ENCODE measurements at places on chromosomes 13 and 19.

GRCh38 chr19:20079476-20079875, 1.7 kb downstream of the ZNF90 start:
- no peak for DNase-seq

DNA sequence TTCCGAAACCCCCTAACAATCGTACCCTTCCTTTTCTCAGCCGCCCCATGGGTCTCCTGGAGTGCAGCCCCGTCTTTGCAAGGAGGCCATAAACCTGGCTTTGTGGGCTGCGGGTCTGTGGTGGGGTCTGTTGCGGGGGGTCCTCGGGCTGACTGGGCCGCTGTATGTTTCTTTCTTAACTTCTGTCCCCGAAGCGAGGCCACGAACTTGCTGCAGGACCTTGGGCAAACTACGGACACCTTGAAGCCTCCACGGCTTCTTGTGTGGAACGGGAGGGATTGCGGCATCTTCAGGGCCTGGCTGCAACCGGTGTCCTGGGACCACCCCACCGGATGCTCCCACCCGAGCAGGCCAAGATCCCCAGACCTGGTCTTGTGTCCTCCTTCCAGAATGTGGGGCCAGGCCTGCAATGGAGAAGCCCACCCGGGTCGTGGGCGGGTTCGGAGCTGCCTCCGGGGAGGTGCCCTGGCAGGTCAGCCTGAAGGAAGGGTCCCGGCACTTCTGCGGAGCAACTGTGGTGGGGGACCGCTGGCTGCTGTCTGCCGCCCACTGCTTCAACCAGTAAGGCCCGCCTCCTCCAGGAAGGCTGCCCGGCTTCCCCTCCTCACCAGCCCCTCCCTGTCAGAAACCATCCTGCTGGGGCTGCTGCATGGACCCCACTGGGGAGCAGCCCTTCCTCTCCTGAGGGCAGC, 12.0 kb downstream of the TIMM13 start:
- DNase-seq, result no peak

- no peak for DNase-seq
These were observed 16.7 kb upstream of the ZNF564 start for GRCh38 chr19:12567951-12568350.

- DNase-seq, result no peak
These were observed 45.7 kb downstream of the TPP2 start for GRCh38 chr13:102642475-102642874.

DNA sequence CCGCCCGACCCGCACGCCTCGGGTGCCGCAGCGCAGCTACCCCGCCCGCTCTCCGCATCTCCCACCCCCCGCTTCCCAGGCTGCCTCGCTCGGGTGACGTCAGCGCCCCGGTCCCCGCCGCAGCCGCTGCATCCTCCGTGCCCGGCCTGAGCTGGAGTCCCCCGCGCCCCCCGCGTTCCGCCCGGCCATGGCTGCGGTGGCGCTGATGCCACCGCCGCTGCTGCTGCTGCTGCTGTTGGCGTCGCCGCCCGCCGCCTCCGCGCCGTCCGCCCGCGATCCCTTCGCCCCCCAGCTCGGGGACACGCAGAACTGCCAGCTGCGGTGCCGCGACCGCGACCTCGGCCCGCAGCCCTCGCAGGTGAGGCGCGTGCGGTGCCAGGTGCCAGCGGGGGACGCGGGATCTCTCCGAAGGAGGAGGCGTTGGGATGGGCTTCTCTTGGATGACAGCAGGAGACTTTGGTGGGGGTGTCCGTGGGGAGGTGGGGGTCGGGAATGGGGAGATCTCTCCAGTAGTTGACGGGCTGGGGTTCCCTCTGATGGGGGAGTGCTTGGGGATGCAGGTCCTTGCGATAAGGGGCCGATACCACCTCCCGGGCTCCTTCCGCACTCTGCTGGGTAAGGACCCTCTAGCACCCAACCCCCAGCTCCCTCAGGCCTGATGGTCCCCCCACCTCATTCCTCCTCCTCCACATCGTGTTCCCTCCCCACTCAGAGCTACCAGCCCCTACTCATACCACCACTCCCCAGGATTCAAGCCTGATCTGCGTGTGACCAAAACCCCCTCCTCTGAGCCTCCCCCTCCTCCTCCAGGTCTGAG, at the start of gene TMEM59L:
TSS of gene TMEM59L (plus strand) at position 99 of the 817 bp plus-strand sequence. CDS start at position 188, 89 bp downstream.
- DNase-seq, result no peak

- no peak for DNase-seq
These were observed 6.4 kb upstream of the PROZ start for GRCh38 chr13:113151745-113152690.

- DNase-seq, result no peak
These were observed 21.3 kb upstream of the SLC1A5 start for GRCh38 chr19:46809534-46810272.

- no peak for DNase-seq
These were observed 30.8 kb downstream of the PIN1 start for GRCh38 chr19:9865732-9866501.

DNA sequence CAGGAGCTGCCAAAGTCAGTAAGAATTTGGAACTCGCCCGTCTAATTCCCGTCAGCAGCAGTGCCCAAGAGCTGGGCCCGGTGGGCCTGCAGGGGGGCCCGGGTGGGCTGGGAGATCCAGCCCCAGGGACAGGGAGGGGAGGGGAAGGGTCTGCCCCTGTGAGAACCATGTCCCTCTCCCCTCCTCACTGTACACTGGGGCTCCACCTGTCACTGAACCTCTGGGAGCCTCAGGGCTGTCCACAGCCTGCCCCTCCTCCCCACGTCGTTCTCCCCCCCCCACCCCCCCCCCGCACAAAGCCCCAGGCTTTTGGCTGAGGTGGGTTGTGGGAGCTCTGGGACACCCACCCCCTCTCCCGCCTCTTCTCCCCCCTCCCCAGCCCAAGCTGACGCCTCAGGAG, 8.2 kb downstream of the ZNF296 start:
- no peak for DNase-seq

- DNase-seq, result no peak
These were observed 467.3 kb downstream of the TSHZ3 start for GRCh38 chr19:30881930-30882329.

DNA sequence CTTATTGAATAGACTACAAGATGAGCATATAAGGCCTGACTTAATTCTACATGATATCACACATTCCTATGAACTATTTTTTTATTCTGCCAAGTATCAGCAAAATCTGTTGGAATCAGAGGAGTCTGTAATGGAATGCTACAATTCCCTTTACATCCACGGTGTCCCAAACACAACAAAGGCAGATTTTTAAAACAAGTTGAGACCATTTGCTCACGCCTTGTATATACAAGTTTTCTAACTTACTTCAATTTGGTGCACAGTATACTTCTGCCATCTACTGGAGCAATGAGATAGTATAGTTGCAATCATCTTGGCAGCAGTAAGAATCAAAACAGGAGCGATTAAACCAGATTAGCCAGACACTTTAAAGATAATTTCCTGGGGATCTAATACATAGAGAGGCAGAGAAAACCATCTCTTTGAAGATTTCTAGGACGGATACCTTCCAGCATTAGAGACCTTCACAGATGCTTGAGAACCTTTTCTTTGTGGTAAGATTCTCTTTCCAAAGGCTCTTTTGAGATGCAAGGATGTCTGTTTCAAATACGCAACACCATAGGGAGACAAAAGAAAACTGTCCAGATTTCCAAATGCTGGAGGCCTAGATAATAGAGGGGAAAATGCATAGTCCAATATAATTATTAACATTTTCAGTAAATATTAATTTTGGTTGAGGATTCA, 302.0 kb upstream of the MIR17HG start:
- DNase-seq, result peak; percentile 14

DNA sequence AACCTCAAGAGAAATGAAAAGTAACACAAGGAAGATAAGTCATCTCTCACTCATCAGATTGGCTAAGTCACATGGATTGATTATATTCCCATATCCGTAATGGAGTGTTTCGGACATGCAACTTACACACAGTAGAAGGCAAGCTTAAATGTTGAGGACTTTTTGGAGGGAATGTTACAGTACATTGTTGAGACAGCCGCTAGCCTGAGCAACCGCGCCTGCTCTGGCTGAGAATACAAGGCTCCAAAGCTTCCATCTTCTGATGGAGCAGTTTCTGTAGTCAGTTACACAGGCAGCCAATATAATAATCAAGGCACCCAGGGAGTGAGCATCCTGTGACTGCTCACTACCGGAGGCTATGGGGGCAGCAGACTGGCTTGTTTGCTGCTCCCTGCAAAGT, 1.0 kb upstream of the CRYL1 start:
- no peak for DNase-seq

- no peak for DNase-seq
These were observed 17.3 kb upstream of the ERCC1 start for GRCh38 chr19:45440873-45441654.

- no peak for DNase-seq
These were observed 74.2 kb downstream of the TRPM4 start for GRCh38 chr19:49231804-49232203.

- DNase-seq, result no peak
These were observed at the start of gene PCDH8 for GRCh38 chr13:52848455-52849195. PCDH8 (minus strand) TSS chr13:52848640; CDS start chr13:52848436, 204 bp downstream.

DNA sequence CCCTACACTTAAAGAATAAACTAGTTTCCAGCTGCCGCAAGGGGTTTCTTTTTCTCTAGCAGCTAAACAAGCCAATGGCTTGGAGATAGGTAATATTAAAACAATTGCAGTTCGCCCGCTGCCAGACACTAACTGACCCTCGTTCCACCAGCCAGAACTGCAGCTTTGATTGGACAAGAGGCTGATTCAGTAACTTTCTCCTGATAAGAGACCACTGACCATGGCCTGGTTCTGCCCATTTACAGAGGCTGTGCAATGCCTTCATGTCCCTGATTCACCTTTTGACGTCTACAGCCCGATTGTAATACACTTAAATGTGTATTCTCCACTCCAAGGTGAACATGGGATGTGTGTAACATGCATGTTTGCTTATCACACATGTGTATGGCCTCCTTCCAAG, 12.8 kb upstream of the C19orf12 start:
- no peak for DNase-seq

- no peak for DNase-seq
These were observed 848.5 kb downstream of the DACH1 start for GRCh38 chr13:71018544-71018943.

- no peak for DNase-seq
These were observed 72.9 kb downstream of the TEX29 start for GRCh38 chr13:111393221-111393790.

DNA sequence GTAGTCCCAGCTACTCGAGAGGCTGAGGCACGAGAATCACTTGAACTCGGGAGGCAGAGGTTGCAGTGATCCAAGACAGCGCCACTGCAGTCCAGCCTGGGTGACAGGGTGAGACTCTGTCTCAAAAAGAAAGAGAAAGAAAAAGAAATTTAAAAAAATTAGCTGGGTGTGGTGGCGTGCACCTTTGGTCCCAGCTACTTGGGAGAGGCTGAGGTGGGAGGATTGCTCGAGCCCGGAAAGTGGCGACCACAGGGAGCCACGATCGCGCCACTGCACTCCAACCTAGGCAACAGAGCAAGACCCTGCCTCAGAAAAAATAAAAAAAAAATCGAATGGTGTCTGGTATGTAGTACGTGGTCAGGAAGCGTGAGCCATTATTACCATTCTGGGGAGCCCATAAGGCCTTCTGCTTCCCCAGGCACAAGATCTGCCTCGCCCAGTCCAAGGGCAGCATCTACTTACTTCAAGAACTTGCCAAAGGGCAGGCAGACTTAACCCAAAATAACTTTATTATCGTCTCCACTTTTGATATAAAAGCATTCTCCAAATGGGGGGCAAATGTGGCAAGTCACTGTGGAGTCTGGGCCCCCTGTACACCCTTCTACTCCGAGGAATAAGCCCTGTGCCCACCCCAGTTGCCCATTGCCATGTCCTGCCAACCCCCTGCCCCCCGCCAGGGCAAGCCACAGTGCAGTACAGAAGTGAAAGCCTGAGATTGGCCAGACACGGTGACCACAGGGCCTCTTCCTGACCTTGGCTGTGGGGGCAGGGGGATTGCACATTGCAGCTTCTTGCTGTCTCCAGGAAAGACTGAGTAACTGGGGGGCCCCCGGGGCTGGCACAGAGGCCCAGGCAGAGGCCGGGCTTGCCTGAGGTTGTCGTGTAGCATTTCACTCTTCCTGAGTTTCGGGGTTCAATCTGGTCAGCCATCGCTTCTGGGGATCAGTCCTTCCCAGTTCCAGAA, 12.6 kb downstream of the CCL25 start:
- DNase-seq, result no peak

DNA sequence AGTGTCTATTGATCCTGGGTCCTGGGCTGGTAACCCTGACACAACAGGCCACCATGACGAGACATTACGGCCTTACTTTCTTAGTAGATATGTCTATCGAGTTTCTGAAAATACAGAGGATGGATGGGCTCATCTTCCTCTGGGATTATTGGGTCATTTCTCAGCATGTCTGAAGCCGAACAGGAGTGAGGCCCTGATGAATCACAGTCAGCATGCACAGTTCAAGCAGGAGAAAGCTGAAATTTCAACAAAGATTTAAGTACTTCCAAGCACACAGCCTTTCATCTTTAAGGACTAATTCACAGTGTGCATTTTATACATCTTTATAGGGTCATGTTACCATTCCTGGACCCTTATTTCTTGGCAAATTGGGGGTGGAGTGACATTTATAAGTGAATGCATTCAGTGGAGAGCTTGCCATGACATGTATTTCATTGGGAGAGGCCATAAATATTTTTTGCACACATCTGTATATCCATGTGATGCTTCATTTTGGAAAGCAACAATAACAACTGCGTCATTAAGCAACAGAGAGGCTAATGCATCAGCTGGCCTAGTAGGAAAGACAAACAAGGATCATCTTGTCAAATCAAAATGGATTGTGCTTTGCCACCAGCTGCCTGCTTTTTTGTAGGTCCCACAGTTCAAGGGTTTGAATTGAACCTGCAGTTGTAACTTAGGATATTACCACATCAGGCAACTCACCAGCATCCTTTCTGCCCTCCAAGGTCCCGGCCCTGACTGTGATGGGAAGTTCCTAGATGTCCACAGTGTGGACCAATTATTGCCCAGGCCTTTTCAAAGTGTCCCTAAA, 143.5 kb downstream of the DNAJC15 start:
- DNase-seq, result no peak

- DNase-seq, result no peak
These were observed 878.5 kb downstream of the UQCRFS1 start for GRCh38 chr19:28334419-28334818.

- no peak for DNase-seq
These were observed 48.0 kb upstream of the SLC7A9 start for GRCh38 chr19:32917616-32917996.

- DNase-seq, result peak; percentile 56
These were observed 502.7 kb downstream of the UQCRFS1 start for GRCh38 chr19:28710278-28710677.
